ENCODE measurements at places on chromosomes 6 and 20.

GRCh38 chr6:133202610-133203343, 38.4 kb upstream of the EYA4 start:
- DNase-seq = no peak

DNA sequence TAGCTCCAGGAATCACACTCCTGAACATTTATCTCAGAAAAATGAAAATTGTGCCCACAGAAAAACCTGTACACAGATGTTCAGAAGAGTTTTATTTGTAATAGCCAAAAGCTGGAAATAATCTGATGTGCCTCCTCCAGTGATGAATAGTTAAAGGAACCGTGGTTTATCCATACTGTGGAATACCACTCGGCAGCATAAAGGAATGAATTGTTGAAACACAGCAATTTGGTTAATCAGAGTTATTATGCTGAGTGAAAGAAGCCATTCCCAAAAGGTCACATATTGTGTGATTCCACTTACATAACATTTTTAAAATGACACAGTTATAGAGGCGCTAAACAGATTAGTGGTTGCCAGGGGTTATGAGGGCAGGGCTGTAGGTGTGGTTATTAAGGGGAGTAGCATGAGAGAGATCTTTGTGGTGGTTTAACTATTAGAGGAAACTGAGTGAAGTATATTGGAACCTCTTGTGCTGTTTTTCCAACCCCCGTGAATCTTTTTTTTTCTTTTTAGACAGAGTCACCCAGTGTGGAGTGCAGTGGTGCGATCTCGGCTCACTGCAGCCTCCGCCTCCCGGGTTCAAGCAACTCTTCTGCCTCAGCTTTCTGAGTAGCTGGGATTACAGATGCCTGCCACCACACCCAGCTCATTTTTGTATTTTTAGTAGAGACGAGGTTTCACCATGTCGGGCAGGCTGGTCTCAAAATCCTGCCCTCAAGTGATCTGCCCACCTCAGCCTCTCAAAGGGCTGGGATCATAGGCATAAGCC, 26.2 kb downstream of the PSMF1 start:
- DNase-seq = no peak

GRCh38 chr6:6366803-6367202, 46.3 kb upstream of the F13A1 start:
- DNase-seq = no peak

- DNase-seq = peak; percentile 31
Observed at GRCh38 chr6:498795-499231, 107.3 kb downstream of the IRF4 start.

GRCh38 chr20:46128310-46129151, 10.4 kb downstream of the CD40 start:
- DNase-seq = no peak

- DNase-seq = no peak
Observed at GRCh38 chr20:910132-910869, 5.8 kb downstream of the ANGPT4 start.

GRCh38 chr20:58890518-58891085, 38.1 kb downstream of the GNAS start:
- DNase-seq = peak; percentile 52

DNA sequence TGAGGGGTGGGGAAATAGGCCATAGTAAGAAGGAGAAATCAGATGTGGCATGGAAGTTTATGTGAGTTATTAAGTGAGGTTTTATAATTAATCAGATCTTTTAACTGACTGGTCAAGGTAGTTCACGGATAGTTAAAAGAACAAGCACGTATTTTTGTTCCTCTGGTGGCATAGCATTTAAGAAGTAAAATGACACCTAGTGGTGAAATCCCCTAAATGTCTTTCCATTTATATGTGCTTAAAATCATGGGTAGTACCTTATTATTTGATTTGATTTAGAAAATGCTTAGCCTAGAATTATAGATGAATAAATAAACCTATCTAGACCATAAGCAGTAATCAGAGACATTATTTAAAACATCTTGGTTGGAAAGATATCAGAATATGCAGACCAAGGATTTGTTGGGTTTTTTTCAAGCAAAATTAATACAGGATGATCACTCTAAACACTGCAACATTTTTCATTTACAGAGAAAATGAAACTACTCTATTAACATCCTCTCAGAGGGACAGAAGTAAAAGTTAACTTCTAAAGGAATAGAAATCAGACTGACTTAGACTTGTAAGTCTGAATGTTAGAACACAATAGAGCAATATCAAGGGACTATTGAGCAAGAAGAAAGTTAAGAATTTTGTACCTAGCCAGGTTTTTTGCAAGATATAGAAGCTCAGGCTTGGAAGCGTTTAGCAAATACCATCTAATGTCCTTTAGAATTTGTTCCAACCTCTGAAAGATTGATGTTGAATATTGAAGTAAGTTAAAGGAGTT, 81.1 kb downstream of the STXBP5 start:
- peak; percentile 21 for DNase-seq

- DNase-seq = peak; percentile 16
Observed at GRCh38 chr6:152267967-152268845, 369.0 kb downstream of the SYNE1 start.

- DNase-seq = no peak
Observed at GRCh38 chr6:40436685-40437604, 150.2 kb downstream of the LRFN2 start.

- no peak for DNase-seq
Observed at GRCh38 chr6:164929408-164929977, 379.9 kb downstream of the C6orf118 start.

DNA sequence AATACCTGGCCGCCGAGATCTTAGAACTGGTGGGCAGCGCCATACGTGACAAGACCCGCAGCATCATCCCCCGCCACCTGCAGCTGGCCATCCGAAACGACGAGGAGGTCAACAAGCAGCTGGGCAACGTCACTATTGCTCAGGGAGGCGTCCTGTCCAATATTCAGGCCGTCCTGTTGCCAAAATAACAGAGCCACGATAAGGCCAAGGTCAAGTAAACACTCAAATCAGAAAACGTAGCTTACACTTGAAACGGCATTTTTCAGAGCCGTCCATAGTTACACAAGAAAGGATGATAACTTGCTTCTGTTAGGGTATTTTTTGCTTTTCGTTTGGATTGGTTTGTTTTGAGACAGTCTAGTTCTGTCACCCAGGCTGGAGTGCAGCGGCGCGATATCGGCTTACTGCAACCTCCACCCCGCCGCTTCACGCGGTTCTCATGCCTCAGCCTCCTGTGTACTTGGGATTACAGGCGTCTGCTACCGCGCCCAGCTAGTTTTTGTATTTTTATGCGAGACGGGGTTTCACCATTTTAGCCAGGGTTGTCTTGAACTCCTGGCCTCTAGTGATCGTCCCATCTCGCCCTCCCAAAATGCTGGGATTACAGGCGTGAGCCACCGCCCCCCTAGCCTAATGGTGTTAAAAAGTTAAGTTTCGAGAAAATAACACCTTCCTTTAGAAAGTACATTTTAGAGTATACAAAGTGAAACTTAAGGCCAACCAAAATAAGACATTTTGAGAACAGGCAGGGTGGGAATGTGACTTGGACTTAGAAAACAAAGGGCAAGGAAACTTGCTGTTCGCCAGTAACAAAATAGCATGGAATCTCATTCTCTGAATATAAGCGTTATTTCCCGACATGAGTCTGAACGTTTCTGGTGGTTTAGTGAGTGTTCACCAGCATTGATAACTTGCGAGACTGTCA, 42.8 kb upstream of the HFE start:
- DNase-seq = no peak

DNA sequence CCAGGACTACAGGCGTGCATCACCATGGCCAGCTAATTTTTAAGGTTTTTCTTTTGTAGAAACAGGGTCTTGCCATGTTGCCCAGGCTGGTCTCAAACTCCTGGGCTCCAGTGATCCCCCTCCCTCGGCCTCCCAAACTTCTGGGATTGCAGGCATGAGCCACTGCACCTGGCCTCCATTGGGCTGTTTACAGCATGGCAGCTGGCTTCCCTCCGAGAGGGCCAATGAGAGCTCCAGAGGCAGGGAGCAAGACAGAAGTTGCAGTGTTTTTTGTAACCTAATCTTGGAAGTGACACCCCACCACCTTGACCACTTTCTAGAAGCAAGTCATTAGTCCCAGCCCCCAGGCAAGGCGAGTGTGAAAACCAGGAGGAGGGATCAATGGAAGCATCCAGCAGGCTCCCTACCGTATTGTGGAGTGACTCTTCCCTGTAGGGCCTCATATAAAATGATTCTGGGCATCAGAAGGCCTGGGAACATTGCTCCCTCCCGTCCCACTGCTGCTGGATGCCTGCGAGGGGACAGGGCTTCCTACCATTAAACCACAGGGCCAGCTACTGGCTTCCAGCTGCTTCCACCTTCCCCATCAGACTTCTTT, 144.4 kb downstream of the ZDHHC14 start:
- DNase-seq = no peak

- no peak for DNase-seq
Observed at GRCh38 chr6:157185986-157186385, 137.3 kb downstream of the TMEM242 start.

DNA sequence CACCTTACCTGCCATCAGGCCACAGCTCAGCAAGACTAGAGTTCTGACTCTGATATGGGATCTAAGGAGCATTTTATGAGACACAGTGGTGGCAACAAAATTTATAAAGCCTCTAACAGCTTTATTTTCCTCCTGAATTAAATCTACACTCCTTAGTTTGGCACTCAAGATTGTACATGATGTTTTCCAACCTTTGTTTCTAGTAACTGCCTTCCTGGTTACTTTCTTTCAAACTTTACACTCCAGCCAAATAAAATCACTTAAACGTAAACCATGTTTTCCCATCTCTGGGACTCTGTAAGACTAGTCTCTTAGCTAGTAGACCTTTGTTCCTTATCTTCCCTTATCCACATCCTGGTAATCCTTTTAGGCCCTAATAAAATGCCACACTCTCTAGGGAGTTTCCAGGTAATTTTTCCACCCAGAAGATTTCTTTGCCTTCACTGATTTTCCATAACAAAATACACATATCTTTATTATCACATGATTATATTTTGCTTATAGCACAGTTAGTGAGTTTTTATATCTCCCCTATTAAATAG, 92.1 kb downstream of the PKHD1 start:
- no peak for DNase-seq

- no peak for DNase-seq
Observed at GRCh38 chr20:5192570-5193431, 66.0 kb downstream of the CDS2 start.

- no peak for DNase-seq
Observed at GRCh38 chr20:15802020-15802419, 771.2 kb downstream of the KIF16B start.

GRCh38 chr6:7189101-7189758, 81.5 kb downstream of the RREB1 start:
- no peak for DNase-seq

DNA sequence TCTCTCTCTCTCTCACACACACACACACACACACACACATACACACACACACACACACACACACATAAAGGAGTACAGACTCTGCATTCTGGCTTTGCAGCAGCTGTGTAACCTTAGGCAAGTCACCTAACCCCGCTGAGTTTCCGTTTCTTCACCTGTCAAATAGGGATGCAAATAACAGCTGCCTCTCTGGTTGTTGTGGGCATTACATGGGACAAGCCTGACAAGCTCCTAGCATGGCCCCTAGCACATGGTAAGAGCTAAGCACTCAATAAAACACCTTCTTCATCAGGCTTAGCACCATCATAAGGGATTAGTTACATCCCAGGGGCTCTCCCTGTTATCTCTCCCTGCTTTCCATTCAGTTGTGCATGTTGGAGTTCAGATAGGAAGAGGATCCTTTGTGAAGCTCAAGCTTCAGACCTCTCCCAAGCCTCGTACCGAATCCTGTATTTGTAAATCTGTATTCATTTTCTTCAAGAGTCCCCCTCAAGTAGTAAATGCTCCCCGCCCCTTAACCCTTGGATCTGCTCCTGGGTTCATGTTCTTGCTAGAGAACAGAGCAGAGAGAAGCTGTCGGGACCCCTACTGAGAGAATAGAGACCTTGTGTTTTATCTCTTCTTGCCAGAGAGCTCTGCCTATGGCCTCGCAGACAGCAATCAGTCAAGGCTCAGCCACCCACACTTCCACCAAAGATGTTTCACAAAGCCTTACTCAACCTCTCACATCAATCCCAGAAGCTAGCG, 2.2 kb downstream of the SLC13A3 start:
- no peak for DNase-seq

DNA sequence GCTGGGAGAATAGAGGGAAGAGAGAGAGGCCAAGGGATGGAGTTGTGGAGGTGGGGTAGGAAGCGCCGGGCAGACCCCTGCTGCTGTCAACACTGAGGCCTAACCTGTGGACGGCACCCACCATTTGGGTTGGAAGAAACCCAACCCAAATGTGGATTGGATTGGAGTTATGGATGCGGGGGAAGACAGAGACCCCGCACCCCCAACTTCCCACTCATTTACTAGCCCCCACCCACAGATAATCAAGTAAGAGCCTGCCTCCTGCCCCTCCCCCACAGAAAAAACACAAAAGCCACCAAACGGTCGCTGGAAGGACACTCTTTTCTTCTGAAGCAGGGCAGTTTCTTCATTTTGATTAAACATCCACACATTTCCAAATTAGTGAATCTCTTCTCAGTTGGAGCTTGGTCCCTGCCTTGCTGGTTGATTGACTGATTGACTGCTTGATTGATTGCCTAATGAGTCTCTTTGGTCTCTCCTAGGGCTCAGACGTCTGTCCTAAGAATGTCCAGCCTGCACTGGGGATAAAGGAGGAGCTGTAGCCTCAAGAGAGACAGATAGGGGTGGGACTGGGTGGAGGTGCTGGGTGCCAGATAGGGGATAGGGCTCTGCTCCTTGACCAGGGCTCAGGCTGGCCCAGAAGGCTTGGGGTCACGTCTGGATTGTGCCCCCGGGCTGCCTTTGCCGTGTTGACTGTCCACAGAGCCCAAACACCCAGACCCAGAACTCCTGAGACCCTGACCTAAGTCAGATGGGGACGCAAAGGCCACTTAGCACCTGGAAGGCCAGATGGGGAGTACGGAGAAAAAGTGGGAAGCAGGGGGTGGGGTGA, 74.9 kb upstream of the FOXP4 start:
- no peak for DNase-seq

DNA sequence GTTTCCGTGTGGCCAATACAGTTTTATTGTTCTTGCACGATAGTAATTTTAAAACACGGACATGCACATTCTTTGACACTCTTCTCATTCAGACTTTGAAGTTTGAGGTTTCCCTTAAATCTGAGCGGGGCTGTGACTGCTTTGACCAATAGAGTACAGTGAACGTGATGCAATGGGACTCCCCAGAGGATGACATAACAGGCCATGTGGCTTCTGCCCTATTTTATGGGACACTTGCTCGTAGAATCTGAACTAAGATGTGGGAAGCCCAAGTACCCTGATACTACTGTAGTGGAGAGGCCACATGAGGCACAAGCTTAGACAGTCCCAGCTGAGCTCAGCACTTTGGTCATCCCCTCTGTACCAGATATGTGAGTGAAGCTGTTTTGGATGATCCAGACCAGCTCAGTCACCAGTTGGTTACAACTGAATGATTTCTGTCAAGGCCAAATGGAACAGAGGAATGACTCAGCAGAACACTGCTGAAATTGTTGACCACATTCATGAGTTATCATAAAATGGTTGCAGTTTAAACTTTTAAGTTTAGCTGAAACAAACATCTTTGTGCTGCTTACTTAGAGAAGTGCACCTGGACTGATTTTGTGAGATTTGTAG, 279.4 kb downstream of the RFPL4B start:
- DNase-seq = no peak

DNA sequence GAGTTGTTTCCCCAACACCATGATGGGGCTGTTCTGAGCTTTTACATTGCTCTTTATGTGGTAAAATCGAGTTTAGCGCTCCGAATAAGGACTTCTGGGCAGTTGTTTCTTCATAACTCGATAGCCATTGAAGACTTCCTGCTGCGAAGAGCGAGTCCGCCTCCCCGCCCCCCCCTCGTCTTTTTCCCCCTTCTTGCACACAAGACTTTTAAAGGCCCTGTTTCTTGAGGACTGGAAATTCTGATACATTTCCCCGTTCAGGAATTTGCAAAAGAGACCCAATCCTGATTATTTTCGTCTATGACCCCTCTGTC, 1.5 kb upstream of the CITED2 start:
- DNase-seq = no peak
